Esophagus squamous epithelium (tissue), 5 donors: ENCODE measurements at places on chromosomes 2 and 18.

DNA sequence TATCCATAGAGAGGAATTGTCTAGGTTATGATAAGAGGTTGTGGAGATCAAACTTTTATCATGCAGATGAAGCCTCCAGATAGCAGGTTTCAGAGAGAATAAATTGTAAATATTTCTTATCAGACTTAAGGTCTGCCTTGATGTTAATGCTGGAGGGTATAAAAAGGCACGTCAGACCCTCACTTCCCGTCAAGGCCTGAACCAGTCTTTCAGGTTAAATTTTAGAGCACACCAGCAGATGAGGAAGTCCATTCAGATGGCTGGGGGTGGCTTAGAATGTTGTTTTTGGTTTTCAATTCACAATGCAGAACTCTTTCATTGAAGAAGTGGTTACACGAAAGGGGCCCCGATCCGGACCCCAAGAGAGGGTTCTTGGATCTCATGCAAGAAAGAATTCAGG, 144.4 kb upstream of the FBXO11 start:
- no peak for DNase-seq

GRCh38 chr2:160513120-160513519, 19.5 kb upstream of the RBMS1 start:
- no peak for DNase-seq

GRCh38 chr2:16464641-16465040, 201.0 kb downstream of the CYRIA start:
- no peak for DNase-seq

GRCh38 chr2:111028720-111029119, 92.0 kb upstream of the BCL2L11 start:
- no peak for DNase-seq

DNA sequence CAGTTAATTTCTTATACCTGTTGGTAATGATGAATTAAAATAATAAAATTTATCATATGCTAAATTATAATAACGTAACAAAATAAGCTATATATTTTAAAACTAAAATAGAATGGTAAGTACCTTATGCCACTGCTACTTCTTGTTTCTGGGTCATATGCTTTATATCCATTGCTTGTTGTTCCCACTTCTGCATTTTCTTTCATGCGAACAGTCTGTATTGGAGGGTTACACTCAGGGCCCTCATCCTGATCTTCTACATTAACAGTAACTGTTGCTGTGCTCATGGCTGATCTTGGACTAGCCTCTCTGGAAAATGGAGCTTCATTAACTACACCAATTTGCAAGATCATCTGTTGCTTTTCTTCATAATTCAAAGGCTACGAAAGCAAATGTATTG, 22.2 kb downstream of the DSC2 start:
- no peak for DNase-seq

GRCh38 chr2:69979902-69980807, 18.7 kb upstream of the ASPRV1 start:
- DNase-seq, result no peak

- no peak for DNase-seq
Observed at GRCh38 chr2:241797441-241798080, 11.4 kb upstream of the NEU4 start.

- DNase-seq, result no peak
Observed at GRCh38 chr2:57758686-57759085, 287.9 kb upstream of the VRK2 start.

- DNase-seq, result no peak
Observed at GRCh38 chr2:156890529-156891148, 366.9 kb upstream of the GALNT5 start.

- DNase-seq, result no peak
Observed at GRCh38 chr2:75894170-75894569, 183.5 kb upstream of the GCFC2 start.

GRCh38 chr2:233092432-233093165, 32.5 kb downstream of the INPP5D start:
- DNase-seq, result no peak
